ENCODE measurements at places on chromosomes 3 and 15.

DNA sequence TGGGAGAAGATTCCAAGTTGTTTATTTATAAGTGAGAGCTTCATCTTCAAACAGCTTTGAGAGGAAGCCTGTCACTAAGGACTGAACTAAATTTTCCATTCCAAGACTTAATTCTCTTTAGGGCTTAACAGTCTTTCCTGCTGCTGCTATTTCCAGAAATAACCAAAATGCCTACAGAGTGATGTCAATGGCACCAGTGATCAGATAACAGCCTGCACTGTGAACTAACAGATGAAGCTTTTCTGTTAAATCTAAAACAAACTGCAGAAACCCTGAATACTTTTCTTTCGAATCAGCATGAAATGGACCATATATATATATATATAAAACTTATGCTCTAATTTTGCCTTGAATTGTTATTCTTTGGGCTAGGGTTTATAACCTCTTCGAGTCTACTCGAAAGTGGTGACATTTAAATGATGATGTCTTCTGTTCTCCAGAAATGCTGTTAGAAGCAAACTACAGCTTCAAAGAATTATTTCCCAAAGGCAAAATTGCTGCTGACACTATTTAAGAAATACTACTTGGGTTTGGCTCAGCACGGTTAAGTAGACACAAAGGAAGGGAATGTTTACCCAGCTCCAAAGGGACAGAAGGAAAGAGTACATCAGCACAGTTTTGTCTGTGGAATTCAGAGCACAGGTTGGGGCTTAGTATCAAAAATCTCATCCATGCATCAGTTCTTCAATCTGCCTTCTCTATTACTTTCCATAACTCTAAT, 238.5 kb upstream of the LRRN1 start:
- DNase-seq: no peak

DNA sequence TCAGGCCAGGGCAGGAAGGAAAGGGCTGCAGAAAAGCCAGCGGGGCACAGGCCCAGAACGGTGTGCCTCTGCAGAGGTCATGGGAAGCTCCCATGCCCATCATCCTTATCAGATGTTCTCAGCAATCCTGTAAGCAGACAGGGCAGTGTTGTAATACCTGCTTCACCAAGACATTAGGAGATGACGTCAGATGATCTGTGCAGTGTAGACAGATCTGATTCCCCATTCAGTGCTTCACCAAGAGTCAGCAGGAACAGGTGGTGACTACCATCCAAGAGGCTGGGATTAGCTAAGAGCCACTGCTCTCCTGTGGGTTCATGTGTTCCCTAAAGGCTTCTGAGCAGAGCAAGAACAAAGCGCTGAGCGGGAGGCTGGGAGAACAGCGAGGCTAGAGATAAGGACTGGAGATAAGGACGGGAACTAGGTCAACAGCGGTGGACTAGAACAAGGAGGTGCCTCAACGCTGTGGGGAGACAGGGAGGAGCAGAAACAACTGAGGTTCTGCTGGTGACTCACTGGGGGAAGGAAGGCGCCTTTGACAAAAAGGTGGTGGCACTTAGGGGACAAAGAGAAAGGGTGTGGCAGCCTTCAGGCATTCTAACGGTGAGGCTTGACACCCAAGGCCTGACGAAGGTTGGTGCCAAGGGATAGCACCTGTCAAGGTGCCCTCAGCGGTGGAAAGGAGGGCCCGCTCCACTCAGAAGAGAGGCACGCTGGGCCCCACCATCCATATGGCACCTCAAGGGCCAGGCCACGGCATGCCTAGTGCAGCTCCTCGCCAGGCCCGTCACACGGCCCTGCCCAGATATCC, 28.4 kb downstream of the CCDC12 start:
- no peak for DNase-seq

GRCh38 chr3:177050501-177051237, 146.6 kb downstream of the TBL1XR1 start:
- DNase-seq: peak; percentile 74

- DNase-seq: no peak
Observed at GRCh38 chr15:84827246-84827645, 10.1 kb downstream of the ALPK3 start.

- DNase-seq: peak; percentile 32
Observed at GRCh38 chr3:69012800-69013252, 658 bp downstream of the EOGT start.

GRCh38 chr15:95451938-95452337, 878.6 kb upstream of the NR2F2 start:
- DNase-seq: no peak

DNA sequence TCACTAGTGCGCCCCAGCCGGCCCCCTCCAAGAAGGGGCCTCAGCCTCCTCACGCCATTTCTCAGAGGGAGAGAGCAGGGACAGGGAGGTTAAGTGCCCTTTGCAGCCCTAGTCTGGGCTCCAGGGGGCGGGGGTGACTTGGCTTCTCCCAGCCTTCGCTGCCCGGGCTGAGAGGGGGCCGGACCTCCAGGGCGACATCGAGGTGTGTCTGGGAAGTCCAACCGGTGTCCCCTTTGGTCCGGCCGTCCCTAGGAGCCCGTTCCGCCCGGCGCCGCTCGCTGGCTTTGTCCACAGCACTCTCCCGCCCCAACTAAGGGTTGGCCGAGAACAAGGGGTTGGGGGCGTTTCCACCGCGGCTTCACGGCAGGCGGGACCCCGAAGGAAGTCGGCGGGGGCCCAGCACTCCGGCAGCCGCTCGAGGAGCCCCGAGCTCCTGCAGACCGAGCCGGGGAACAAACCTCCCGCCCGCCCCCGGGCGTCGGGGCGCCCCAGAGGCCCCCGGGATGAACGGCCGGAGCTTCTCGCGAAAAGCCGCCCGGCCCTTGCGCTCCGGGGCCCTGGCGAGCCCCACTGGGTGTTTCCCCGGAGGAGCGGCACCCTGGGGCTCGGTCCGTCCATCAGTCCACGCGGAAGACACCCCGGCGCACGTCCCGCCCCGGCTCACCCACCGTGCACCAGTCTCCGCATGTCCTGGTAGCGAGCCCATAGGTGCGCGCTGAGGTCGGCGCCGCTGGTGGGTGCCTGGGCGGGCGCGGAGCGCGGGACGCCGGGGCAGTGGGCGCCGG, 627 bp downstream of the NT5DC2 start:
- no peak for DNase-seq

DNA sequence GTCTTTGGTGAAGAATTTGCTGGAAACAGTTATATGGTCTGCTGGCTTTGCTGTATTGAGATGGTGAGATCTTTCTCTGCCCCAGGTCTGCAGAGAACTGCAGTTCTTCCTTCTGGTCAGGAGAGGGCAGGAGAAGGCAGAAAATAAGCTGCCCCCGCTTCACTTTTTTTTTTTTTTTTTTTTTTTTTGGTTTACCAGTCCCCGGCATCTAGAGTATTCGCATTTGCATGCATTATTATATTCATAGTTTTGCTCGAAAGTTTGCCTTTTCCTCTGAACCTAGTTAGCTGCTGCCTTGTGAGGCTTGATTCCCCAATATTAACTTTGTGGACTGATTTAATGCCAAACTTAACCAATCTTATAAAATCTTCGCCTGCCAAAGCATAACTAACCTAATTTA, 10.6 kb upstream of the PARL start:
- peak; percentile 37 for DNase-seq

DNA sequence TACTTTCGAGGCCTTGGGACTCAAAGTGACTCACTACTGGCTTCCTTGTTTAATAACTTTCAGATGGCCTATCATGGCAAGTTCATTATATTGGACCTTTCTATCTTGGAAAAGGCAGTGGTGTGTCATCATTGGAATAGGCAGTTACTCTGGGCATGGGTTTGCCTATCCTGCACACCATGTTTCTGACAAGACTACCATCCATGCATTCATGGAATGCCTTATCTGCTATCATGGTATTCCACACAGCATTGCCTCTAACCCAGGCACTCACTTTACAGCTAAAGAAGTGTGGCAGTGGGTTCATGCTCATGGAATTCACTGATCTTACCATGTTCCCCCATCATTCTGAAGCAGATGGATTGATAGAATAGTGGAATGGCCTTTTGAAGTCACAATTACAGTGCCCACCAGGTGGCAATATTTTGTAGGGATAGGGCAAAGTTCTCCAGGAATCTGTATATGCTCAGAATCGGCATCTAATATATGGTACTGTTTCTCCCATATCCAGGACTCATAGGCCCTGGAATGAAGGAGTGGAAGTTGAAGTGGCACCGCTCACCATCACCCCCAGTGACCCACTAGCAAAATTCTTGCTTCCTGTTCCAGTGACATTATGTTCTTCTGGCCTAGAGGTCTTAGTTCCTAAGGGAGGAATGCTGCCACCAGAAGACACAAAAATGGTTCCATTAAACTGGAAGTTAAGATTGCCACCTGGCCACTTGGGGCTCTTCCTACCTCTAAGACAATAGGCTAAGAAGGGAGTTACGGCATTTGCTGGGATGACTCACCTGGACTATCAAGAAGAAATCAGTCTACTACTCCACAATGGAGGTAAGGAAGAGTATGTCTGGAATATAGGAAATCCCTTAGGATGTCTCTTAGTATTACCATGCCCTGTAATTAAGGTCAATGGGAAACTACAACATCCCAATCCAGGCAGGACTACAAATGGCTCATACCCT, 1161.4 kb downstream of the SI start:
- peak; percentile 3 for DNase-seq

GRCh38 chr15:69853544-69853951, 244.2 kb downstream of the TLE3 start:
- no peak for DNase-seq

GRCh38 chr3:164267053-164267452, 811.2 kb downstream of the SI start:
- no peak for DNase-seq

- DNase-seq: no peak
Observed at GRCh38 chr3:183827809-183828537, 2.6 kb upstream of the MAP6D1 start.

DNA sequence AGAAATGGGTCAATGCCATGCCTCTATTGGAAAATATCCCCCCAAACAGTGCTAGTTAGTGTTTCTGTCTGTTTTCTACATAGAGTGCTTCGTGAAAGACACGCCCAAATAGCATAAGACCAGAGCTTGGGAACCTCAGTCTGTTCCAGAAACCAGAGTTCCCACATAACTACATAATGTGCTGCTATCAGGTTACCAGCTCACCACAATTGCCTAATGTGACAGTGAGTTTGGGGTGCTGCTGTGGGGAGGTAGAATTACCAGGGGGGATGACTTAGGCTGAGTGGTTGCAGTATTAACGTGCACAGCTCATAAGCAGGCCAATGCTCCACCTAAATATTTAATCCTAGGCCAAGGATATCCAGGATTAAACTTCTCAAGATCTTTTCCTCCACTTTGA, 39.2 kb downstream of the DUT start:
- DNase-seq: no peak

GRCh38 chr3:31011380-31011779, 116.9 kb upstream of the GADL1 start:
- peak; percentile 43 for DNase-seq

- DNase-seq: no peak
Observed at GRCh38 chr3:72786668-72787067, 61.6 kb downstream of the SHQ1 start.

DNA sequence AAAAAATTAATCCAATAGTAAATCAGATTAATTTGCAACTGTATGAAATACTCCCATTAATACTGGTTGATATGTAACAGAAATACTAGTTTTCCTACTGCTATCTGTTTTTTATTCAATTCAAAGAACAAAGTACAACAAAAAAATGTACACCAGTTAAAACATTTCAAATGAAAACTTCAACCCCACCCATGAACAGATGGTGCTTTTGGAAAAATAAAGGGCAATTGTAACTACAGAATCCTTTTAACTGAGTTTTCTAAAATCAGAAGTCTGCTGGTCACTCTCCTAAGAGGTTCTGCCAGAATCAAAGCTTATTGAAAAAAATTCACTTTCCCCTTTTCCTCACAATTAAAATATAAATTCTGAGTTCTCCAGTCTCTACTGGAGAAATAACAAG, 34.3 kb downstream of the DENND6A start:
- DNase-seq: no peak

- DNase-seq: peak; percentile 48
Observed at GRCh38 chr15:59501597-59501996, 63.6 kb downstream of the FAM81A start.

GRCh38 chr15:36982430-36982829, 117.9 kb downstream of the MEIS2 start:
- DNase-seq: no peak

DNA sequence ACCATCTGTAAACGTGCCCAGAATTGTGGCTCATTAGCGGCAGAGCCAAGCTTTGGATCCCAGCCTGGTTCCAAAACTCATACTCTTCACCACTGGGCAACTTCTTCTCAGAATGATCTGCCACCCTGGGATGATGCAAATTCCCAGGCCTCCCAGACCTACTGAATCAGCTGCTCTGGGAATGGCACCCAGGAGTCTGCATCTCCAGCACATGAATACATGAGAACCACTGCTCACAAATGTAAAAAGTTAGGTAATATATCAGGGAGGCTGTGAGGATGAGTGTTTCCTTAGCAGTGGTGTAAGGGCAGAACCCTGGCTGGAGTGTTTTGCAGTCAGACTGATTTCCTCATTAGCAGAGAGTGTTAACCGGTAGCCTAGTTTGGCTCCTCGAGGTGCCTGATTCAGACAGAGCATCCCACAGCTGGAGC, 94.2 kb downstream of the LIPC start:
- DNase-seq: no peak

- DNase-seq: no peak
Observed at GRCh38 chr15:84904419-84904818, 20.0 kb downstream of the SLC28A1 start.

- no peak for DNase-seq
Observed at GRCh38 chr15:61545763-61546162, 316.7 kb upstream of the RORA start.

DNA sequence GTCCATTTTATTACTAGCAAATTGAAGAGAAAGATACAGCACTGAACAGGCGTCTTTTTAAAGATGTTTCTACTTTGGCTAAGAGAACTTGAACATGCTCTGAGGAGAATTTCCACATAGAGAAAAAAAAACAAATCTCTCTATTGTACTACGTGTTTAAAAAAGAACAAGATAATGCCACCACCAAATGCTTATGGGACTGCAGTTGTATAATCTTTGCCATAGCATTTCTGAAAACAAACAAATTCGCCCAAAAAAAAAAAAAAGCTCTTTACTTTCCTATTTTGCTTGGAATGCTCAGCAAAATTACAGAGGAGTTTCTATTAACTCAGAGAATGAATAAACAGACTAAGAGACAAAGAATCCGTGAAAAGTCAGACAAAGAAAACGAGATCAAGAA, 114.2 kb downstream of the CNTN3 start:
- no peak for DNase-seq

- no peak for DNase-seq
Observed at GRCh38 chr3:29700256-29700655, 419.4 kb downstream of the RBMS3 start.

GRCh38 chr3:54967731-54968161, 39.9 kb upstream of the LRTM1 start:
- no peak for DNase-seq

- no peak for DNase-seq
Observed at GRCh38 chr3:45611209-45611608, 16.7 kb downstream of the LIMD1 start.

- DNase-seq: no peak
Observed at GRCh38 chr15:28128031-28128430, 28.9 kb upstream of the OCA2 start.

- DNase-seq: no peak
Observed at GRCh38 chr3:70982284-70982683, 601.2 kb downstream of the FOXP1 start.

Measured in NCI-H510A treated with DMSO at 0.1 percent for 48 hours (cell line).